Kasumi-1 (cell line): ENCODE measurements at places on chromosomes 6 and 20.

DNA sequence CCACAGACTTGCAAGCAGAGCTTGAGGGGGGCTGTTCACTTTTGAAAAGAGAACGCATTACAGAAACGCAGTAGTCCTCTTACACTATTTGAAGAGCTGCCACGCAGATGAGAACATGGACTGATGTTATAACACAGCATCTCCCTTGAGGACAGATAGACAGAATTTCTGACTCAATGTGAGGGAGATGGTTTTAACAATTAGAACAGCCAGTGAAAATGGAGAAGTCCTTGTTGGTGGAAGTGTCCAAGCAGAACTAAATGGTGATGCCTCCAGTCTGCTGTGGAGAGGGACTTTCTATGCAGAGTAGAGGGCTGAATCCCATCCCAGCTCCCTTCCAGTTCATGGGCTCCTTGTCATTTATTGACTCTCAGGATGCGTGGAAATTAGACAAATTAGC, 100.0 kb downstream of the RREB1 start:
- no peak for DNase-seq

GRCh38 chr20:59176812-59177211, 13.2 kb downstream of the ZNF831 start:
- DNase-seq, result no peak

GRCh38 chr6:36154286-36154685, 24.0 kb downstream of the MAPK13 start:
- no peak for DNase-seq

DNA sequence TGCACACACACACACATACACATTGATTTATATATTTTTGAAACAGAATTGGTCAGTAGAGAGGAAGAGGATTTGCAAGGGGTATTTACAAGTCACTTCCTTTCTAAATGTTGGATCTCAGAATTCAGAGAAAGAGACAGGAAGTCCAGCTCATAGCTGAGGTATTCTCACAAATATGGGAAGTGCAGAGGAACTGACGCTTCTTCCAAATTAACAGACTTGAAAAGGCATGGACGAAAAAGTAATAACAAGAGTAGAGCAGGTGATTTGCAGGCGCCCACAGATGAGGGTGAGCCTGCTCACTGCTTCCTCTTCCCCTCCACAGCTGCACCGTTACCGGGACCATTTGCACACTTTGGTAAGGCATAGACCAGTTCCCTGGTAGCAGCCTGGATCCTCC, 246.4 kb downstream of the PHACTR1 start:
- DNase-seq, result peak; percentile 76

DNA sequence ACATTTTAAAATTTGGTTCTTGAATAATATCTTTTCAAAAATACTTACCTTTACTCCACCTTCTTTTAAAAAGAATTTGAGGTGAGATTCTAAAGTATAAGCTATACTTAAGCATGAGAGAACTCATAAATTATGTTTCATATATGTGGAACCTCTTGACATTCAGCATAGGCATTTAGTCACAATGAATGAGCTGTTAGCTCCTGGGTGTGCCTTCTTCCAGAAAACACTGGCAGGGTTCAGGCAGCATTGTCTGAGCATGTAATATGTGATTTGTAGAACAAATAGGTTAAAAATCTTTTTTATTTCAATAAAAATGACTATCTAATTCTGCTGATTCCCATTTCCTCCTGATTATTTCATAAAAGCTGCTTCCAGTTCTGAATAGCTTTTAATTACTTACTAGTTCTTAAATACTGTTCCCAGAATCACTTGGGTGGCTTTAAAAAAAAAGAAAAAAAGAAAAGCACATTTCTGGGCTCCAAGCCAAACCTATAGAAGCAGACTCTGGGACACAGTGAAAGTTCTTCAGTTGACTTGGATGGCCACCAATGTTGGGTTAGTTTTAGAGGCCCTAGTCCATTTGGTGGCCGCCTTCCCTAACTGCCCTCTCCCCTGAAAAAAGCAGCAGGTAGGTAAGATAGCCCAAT, 20.2 kb downstream of the RNF8 start:
- no peak for DNase-seq

GRCh38 chr20:44176833-44177534, 10.0 kb downstream of the JPH2 start:
- no peak for DNase-seq

DNA sequence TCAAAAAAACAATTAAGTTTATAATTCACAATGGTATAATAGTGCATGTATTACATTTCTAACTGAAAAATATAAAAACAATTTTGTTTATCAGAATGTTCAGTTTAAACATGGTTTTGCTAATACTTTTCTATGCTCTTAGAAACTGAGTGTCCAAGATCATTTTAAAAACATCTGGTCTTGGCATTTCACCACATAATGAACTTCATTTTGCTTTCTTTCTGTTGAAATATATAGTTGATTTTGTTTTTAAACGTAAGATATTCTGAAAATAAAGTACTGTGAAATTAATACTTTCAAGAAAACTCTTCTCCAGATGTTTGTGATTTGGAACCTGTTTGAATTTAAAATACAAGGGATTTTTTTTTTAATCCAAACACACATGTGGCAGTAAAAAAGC, 264.4 kb downstream of the COL12A1 start:
- DNase-seq, result no peak

- DNase-seq, result no peak
These were observed 8.3 kb downstream of the FAM110A start for GRCh38 chr20:841568-842546.

GRCh38 chr6:22141241-22141745, 155.5 kb downstream of the PRL start:
- no peak for DNase-seq

DNA sequence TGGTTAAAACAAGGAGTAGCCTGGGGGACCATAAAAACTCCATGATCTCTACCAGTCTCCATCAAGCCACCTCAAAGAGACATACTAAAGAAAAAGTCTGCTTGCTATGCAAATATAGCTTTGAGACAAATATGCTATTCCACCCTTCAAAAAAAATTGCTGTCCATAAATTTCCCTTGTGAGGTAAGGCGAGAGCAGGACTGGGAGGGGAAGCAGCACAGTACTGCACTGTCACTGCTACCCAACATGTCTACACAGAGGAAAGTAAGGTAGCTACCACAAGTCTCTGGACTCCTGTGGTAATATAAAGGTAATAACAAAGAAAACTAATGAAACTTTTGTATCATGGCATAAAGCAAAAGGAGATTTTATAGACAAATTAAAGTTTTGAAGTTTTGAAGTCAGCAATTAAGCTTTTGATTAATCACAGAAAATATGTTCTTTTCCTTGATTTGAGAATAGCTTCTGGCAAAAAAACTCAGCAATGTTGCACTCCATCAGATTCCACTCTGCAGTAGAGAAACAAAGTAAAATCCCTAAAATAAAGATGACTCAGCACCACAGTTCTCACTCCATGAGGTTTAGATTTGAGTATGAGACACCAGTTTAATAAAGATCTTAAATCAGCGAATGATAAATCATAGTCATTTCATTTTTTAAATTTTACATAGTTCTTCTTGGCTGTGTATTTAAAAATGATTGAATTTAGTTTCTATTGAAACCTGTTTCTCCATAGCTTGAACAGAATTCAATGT, 602.4 kb downstream of the COL12A1 start:
- DNase-seq, result no peak

GRCh38 chr6:42100029-42100901, 42.2 kb downstream of the C6orf132 start:
- no peak for DNase-seq

DNA sequence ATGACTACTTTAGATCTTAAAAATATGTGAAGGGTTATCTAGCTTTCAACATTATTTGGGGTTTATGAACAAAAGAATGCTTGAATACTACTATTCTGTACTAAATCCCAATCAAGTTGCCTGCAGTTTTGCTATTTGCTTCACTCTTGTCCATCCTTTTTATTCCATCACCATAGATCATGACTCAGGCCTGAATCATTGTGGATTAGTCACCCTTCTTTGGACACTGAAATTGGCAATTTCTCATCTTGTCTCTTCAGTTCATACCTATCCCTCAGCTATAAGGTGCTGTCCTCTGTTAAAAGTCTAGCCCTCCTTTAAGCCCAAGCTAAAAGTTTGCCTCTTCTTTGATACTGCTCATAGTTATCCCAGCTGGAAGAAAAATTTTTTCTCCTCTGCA, 199.1 kb downstream of the CENPW start:
- no peak for DNase-seq

DNA sequence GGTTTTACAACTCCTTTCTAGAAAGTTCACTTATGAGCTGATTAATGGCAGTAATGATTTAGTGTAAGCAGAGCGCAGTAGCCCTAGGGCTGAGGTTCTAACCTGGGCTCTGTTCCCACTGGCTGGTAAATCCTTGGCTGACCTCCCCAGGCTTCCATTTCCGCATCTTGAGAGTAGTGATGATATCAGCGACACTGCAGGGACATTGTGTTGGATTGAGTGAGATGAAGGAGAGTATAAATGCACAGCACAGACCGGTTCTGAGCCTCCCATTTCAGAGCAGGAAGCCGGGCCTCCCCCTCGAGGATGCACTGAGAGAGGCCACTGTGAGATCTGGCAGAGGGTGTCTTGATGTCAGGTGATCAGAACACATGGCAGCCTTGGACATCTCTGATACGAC, 477.2 kb upstream of the SULF2 start:
- no peak for DNase-seq

GRCh38 chr20:35237486-35237885, 11.0 kb downstream of the MMP24 start:
- DNase-seq, result no peak

GRCh38 chr6:135520781-135521180, 23.2 kb upstream of the AHI1 start:
- DNase-seq, result no peak

- DNase-seq, result no peak
These were observed 29.1 kb downstream of the MRAP2 start for GRCh38 chr6:84062519-84063154.

DNA sequence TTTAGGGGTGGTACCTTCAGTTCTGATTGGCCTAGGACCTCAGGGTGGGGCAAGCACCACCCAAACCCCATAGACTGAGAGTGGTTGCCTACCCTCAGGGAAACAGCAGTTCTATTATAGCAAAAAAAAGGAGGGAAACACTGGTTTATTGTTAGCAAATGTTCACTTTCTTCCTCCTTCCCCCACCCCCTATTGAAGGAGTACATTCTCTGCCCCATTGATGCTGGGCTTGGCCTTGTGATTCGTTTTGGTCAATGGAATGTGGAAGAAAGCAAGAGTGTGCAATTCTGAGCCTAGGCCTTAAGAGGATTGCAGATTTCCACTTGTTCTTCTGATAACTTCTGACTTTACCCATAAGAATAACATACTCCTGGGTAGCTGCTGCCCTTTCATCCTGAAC, 255.8 kb downstream of the NFATC2 start:
- DNase-seq, result no peak

DNA sequence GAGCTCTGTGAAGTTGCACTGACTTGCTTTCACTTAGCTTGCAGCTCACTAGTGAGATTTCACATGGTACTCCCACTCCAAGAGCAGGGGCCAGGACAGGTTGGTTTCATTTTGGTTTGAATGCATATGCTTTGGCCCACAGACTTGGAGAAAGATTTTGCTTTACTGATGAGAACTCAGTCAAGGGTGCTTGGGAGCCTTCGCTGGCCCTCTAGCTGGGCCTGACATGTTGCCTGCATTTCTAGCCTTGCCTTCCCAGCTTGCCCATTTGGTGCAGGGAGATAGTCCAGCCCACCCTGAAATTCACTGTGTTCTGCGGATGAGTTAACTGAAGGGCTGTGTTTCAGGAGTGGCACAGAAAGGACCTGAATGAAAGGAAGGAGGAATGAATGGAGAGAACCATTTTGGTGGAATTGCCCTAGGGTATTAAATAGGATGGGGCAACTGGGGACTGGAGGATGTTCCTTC, 1.9 kb downstream of the SGK1 start:
- DNase-seq, result no peak

DNA sequence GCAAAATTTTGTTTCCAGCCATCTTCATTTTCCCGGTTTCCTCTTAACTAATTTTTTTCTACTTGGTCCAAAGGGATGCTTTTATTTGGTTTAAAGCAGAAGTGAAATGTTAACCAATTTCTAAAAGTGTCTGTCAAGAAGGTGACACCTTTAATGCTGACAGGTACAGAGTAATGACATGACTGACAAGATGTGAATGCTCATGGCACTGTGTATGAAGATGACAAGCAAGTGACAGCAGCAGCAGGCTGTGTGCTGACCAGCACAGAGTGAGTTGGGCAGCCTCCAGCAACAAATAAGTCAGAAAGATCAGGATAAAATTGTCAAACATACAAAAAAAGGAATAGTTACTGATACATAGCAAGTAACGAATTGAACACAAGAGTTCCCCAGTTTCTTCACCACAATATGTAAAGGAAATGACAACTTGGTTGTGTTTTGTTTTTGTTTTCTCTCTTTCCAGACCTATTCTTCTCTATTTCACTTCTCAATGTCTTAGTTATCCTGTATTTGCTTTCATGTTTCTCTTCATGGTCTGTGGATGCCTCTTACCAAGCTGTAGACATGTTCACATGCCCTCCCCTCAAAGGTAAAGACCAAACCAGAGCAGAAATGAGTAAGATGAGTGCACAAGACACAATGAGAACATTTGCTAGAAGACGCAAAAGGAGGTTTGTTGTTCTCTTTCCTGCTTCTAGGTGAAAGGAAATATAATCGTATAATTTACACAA, 174.9 kb downstream of the FRK start:
- no peak for DNase-seq

- DNase-seq, result no peak
These were observed 42.8 kb downstream of the MYO6 start for GRCh38 chr6:75791881-75792280.

DNA sequence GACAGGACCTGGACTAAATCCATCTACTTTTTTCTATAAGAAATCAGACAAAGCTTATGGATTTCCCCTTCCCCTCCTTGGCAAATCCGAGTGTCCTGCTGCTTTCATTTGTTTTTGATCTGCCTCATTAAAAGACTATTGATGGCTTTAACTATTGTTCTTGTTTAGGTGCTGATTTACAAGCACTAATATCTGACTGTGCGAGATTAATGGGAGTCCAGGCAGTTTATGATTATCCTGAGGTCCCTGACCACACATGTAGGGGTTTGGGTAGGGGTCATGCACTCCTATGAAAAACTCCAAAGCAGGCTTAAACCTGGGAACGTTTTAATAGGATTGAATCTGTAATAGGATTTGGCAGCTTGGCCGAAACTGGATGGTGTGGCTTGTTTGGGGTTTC, 317.5 kb upstream of the POU3F2 start:
- no peak for DNase-seq

DNA sequence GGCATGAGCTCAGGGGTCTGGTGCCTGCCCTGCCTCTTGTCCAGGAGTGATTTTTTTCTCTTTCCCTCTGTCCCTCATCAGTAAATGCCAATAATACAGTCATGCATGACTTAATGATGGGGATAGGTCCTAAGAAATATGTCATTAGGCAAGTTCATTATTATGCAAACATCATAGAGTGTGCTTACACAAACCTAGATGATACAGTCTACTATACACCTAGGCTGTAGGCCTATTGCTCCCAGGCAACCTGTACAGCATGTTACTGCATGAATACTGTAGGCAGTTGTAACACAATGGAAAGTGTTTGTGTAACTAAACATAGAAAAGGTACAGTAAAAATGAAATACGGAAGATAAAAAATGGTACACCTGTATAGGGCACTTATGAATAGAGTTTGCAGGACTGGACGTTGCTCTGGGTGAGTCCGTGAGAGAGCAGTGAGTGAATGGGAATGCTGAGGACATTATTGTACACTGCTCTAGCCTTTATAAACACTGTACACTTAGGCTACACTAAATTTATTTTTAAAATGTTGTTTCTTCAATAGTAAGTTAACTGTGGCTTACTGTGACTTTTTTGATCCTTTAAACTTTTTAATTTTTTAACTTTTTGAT, 22.1 kb downstream of the PBOV1 start:
- no peak for DNase-seq

GRCh38 chr6:30757261-30757904, 13.0 kb upstream of the IER3 start:
- DNase-seq, result no peak
